NCI-H1048 (cell line): ENCODE measurements at places on chromosomes 1 and 21.
A peak's percentile ranks its signal among the peaks of the same experiment; 100 is the strongest.

- no peak for DNase-seq
Observed at GRCh38 chr1:3922851-3923250, 22.8 kb upstream of the C1orf174 start.

DNA sequence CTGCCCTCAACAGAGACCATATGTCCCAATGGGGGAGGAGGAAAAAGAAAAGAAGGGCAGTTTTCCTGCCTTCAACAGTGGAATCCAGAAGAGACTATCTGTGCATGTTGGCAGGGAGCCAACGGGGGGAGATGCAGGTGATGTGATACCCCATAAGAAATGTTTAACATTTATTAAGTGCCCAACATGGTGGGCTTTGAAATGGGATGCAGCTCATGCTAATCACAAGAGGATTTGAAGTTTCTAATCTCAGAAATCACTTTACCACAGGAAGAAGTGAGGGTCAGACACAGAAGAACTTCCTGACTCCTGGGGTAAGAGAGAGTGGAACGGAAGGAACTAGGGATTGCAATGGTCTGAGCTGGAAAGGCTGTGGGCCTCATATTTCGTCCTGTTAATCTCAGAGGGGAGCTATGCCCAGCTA is 16.2 kb downstream of the CSRP1 start:
- no peak for DNase-seq

DNA sequence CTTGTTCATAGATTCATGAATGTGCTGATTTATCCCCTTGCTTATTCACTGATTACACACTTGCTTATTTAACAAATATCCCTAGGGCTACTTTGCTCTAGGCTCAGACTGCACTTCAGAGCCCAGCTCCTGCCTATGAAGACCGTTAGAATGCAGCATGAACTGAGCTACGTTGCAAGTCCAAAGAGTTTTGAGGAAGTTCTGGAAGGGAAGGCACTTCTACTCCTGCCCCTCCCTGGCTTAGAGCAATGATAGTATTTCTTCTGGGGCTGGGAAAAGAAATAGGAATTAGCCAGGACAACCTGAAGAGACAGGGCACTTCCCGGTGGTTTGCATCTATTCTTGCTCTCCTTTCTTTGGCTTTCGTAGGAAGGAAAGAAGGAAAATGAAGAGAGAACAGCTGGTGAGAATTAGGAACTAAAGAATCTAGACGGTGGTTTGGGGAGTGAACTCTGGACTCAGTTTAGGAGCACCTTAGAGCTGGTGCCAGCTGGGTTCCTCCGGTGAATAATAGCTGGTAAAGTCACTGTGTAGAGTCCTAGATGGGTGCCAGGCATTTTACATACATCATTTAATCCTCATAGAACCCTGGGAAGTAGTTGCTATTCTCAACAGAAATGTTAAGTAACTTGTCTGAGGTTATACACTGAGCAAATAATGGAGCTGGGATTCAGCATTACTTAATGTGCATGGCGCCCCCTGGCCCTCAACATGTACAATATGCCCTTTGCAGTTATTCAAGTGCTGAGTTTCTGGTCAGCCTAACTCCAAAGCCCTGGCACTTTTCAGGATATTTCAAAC is 65.9 kb downstream of the NDUFS5 start:
- DNase-seq = no peak

DNA sequence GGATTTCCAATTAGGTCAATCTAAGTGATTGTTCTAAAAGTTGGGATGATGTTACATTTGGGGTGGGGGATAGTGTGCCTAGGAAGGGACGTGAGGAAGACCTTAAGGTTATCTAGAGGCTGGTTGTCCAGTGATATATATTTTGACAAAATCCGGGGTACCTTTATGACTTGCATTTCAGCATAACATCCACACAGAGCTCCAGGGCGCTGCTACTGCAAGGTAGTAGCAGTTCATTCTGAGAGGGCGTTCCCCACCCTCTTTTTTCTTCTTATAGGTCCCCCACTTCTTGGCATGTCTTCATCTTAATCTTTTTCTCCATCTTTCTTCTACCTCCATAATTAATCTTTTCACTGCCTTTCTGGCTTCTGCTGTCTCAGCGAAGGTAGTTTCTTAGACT is 161.9 kb downstream of the CACNA1E start:
- no peak for DNase-seq

- DNase-seq = no peak
Observed at GRCh38 chr1:68600049-68600661, 103.3 kb upstream of the DEPDC1 start.

DNA sequence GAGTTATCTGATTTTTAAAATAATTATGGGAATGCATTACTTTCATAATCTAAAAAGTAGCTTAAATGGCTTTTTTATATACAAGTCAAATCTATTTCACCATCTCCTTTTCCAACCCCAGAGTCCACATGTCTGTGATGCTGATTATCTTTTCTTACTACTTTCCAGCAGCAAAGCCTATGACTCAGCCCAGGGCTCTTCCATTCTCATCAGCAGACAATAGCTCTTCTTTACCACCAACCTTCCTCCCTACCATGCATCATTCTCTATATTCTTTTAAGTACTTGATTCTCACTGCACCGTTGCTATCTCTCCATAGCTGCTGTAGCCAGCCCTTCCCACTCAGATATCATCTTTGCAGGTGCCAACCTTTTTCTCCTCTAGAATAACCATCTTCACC is 61.3 kb downstream of the OVGP1 start:
- no peak for DNase-seq

GRCh38 chr1:205568135-205568468 is 63.6 kb downstream of the CDK18 start:
- no peak for DNase-seq

DNA sequence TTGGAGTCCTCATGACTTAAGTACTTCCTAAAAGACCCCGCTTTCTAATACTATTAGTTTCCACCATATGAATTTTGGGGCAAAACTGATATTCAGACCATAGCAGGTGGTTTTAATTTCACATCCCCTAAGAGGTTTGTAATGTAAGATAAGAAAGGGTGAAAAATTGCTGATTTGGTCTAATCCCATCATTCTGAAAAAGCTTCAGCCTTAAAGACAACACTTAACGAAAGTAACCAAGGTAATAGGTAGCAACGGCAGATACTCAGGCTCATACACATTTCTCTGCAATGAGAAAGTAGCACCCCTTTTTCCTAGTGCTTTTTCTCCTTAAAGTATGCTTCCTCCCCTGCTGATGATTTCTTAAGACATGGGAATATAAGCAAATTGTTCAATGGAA is 376.9 kb upstream of the LYPLAL1 start:
- DNase-seq = no peak

DNA sequence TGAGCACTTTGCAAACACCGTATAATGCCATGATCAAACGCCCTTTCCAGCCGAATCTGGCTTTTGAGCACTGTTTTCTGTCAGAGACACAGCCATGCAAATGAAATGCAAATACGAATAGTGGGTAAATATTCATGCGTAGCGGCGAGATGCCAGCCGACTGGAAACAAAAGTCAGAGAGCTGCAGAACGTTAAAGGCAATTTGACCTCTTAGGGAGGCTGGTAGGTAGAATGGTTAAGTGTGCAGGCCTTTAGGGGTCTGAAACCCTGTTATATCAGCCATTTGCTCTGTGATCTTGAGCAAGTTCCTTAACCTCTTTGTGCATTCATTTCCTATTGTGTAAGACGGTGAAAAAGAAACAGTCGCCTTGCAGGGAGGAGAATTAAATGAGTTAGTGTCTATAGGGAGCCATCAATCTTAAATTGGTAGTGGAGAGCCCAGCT is 6.5 kb upstream of the SDHB start:
- peak; percentile 65 for DNase-seq

- DNase-seq = no peak
Observed at GRCh38 chr21:17491716-17492414, 21.0 kb upstream of the CXADR start.

DNA sequence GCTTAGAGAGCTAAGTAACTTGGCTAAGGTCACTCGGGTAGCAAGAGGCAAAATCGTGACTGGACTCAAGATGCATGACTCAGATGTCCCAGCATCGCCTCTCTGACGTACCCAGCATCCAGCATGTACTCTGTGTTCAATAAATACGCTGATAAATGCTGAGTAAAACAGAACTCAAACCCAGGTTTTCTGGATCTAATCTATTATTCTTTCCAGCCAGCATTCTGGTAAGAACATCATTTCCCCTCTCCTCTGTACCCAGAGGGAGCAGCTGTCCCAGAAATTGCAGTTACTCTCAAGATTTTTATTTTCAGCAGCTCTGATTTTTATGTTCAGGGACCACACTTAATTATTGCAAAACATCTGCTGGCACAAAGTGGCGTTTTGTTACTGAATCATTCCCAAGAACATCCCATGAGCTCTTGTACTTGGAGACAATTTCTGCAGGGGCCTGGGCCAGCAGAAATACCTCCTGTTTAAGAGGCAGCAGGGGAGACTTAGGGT is 249.0 kb downstream of the PRDM2 start:
- no peak for DNase-seq

DNA sequence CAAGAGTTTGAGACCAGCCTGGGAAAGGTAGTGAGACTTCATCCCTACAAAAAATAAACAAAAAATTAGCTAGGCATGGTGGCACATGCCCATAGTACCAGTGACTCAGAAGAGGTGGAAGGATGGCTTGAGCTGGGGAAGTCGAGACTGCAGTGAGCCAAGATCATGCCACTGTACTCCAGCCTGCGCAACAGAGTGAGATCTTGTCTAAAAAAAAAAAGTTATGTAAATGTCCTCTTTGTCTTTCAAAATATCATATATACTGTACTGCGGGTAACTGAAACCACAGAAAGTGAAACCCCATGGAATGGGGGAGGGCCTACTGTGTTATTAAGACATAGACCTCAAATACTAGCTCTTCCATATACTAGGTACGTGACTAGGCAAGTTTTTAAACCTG is 20.8 kb downstream of the ACADM start:
- DNase-seq = no peak

DNA sequence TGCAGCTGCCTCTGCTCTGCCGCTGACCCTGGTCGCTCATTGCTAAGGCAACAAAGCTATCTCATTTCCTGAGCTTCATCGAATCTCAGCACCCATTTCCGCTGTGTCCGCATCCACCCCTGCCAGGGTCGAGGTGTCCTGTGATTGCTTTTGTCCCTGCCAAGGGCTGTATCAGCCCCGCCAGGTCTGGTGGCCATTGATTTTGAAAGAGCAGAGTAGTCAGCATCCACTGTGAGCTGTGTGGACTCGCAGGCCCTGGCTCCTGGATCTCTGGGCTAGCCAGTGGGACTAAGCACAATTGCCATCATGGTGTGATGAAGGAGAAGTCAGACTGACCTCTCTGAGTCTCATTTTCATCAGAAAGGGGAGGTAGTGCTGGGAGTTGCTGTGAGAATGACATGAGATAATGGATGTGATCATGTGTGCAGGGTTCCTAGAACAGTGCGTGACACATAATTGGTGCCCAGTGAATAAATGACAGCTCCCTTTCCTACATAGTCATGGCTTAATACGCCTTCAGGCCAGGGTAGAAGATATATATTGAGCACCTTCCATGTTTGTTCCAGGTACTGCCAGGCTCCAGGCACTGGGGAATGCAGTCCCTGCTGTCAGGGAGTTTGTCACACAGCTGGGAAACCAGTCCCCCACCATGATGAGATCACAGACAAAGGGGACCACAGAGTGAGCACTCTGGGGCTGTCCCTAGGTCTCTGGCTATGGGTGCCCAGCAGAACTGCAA is 32.1 kb downstream of the NAV1 start:
- no peak for DNase-seq

GRCh38 chr1:154837672-154838171 is 32.4 kb downstream of the KCNN3 start:
- no peak for DNase-seq

GRCh38 chr1:206898915-206899431 is 1.7 kb downstream of the IL24 start:
- no peak for DNase-seq

DNA sequence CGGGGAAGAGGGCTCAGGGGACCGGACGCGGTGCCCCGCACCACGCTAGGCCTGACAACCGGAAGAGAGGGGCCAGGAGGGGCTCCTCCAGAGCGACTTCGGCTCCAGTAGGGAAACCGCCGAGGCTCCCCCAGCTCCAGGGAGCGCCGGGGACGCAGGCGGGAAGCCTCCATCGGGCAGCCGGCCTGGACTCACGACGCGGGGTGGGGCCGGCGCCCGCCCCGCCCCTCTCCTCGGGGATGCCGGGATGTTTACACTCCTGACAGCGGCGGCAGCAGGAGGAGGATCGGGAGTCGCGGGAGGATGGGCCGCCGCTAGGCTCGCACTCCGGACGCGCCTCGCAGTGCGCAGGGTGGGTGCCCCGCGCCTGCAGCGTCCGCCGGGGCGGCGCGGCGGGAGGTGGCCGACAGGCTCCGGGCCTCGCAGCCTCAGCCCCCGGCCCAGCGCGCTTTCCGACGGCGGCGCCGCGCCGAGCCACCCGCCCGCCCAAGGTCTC is at the start of gene NEK7:
TSS of gene NEK7 (plus strand) at position 254 of the 496 bp plus-strand sequence. CDS start 75,583 bp downstream, outside the sequence.
- DNase-seq = peak; percentile 66

- no peak for DNase-seq
Observed at GRCh38 chr21:41919666-41920398, 34.0 kb downstream of the C2CD2 start.

GRCh38 chr1:109482791-109483671 is 674 bp upstream of the ATXN7L2 start:
- no peak for DNase-seq

DNA sequence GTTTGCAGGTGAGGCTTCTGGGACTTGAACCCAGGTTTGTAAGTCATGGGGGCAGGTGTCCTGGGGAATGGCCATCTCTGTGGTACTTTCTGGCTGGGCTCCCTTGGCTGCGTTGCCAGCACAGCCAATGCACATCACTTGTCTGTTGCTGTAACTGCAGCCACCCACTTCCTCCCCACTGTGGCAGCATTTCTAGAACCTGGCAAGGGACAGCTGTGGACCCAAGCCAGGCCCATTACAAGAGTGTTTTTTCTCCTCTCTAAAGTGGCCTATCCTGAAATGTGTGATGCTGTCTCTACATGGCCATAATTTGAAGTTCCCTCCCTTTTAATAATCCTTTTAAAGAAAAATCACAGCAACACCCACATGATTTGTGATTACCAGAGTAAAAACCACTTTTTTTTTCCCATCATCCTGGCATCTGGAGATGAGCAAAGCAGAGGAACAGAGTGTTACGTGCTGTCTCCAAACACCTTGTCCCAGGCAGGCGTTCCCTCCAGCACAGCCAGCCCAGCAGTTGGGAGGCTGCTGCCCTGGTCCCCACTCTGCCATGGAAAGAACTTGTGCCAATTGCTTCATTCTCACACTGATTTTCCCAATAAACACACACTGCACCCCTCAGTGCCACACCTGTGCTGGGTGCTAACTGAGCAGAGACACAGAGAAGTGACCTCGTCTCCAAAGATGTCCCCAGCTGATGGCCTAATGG is 360.6 kb upstream of the USP24 start:
- no peak for DNase-seq

DNA sequence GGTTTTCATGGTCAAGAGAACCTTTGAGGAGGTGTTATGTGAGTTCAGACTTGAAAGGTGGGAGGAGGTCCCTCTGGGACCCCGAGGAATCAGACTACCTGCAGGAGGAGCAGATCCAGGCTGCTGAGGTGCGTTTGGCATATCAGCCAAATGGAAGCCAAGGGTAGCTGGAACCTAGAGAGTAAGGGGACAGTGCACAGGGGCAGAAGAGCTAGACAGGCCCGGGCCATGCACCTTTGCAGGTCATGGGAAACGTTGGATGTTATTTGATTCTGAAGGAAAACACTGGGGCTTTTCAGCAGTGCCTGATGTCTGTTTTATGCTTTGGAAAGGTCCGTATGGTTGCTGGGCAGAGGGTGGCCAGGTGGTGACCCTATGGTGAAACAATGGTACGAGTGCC is 169.2 kb downstream of the PGBD5 start:
- DNase-seq = no peak

GRCh38 chr1:117060441-117061317 is 553 bp downstream of the TTF2 start:
- no peak for DNase-seq
